ENCODE measurements at places on chromosomes 4 and X. TPM values are rescaled to one million over a fixed set of nuclear protein-coding genes. Genes with fewer than 3 reads are reported as not detected.

DNA sequence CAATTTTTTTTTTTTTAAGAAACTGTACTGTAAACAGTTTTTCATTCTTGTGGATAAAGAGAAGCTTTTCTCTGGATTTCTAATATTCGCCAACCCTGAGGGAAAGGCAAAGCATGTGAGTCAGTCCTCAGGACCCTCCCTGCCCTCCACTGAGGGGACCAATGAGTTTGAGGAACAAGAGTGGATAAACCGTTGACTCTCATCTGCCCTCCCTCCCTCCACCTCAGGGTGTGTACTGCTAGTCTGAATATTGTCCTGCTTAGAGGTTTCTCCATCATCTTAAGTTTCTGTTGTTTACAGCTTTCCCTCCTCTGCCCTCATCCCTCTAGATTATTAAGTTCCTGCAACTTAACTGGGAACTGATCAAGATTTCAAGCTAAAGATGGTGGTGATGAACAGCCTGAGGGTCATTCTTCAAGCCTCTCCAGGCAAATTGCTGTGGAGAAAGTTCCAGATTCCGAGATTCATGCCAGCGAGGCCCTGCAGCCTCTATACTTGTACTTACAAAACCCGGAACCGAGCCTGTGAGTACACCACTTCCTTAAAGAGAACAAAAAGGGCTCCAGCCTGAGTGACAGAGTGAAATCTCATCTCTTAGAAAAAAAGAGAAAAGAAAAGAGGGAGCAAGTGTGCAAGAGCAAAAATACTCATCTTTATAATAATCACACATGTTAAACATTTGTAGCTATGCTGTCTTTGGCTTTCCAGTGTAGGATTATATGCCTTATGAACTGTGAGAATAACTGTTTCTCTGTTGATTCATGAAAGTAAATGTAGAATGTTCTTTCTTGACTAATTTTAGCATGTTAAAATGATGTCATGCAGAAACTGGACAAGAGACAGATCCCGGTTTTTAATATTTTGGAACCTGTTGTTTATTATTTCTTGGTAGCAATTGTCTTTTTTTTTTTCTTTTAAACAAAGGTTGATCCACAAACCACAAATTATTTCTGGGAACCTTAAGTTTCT lies 11.9 kb downstream of the CA5B start:
- no peak for DNase-seq

- no peak for DNase-seq
These were observed 2.3 kb downstream of the FRMPD3 start for GRCh38 chrX:107451731-107452130.

SOD3 gene
- total RNA-seq: not detected

DNA sequence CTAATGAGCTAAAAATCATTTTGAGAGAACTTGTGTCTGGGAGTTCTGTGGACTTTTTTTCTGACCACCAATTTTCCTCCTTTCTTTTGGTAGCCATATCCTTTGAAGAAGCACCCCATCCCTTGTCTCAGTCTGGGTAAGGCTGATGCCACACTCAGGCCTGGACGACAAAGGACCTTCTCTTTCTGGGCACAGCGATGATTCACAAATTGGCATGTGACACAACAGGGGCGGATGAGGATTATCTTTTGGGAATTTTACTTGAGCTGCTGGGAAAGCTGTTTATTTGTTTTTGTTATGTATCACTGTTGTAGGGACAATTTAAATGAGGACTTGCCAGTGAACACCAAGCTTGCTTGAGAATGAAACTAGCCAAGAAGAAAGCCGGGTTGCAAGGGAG lies 233.4 kb upstream of the HAND2 start:
- DNase-seq: no peak

DNA sequence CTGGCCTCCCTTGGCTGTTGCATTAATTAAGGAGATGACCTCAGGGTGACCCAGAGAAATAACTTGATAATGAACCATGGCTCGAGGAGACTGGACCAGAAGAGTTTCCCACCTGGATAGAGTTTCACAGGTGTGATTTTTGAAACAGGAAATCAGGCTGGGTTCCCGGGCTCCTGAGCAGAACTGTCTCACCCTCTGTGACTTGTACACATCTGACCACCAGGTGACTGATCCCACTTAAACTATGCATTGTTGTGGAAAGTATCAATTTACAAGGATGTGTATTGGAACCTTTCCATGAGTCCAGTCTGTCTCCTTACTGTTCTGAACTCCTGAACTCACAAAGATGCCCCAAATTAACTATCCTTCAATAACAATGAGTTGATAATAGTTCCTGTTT lies 220.3 kb downstream of the PTTG2 start:
- DNase-seq: no peak

DNA sequence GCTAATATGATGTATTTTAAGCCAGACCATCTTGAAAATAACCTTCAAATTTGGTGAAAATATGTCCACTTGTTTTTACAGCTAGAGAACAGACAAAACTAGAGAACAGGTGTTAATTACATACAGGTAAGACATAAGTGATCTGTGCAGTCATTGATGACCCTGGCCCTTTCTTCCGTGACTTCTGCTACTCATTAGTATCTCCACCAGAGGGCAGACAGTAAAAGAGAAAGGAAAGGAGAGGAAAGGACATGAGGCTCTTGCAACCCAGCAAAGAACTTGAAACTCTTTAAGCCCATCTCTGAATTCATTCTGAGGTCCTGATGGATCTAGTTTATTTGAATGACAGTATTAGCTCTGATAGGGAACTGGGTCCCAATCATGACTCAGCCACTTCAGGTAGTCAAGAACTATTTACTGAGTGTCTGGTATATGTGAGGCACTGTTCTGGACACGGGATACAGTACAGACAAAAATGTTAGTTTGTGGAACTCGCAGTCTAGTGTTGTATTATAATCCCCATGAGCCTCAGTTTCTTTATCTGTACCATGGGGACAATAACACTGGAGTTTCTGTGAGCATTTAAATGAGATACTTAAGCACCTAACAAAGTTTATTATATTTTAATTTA lies 121.0 kb upstream of the TEX13D start:
- DNase-seq: peak; percentile 51

DNA sequence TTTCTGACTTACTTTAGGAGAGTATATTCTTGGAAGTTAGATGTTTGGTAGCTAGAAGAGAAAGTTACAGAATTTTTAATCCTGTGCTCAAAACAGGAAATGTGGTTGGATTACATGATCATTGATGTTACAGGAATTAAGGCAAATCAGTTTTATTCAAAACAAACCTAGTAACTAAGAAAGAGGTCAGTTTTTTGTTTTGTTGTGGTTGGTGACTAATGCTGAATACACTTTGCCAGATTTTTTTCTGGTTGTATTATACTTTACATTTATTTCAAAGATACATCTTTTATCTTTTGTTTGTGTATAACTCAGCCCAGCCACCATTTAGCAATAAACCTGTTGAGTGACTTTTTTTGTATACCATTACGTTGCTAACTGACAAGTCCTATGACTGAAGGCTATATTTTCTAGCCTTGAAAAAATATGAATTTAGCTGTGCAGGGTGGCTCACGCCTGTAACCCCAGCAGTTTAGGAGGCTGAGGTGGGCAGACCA lies 116.7 kb downstream of the KLHL8 start:
- peak; percentile 64 for DNase-seq

- no peak for DNase-seq
These were observed 11.8 kb upstream of the TIMM8A start for GRCh38 chrX:101360390-101360789.

- peak; percentile 65 for DNase-seq
These were observed 139.9 kb downstream of the NDST3 start for GRCh38 chr4:118173956-118174725.

- DNase-seq: no peak
These were observed 19.1 kb upstream of the CXCL6 start for GRCh38 chr4:73817341-73817740.

GRCh38 chr4:38686682-38687081 lies 22.7 kb downstream of the KLF3 start:
- no peak for DNase-seq

DNA sequence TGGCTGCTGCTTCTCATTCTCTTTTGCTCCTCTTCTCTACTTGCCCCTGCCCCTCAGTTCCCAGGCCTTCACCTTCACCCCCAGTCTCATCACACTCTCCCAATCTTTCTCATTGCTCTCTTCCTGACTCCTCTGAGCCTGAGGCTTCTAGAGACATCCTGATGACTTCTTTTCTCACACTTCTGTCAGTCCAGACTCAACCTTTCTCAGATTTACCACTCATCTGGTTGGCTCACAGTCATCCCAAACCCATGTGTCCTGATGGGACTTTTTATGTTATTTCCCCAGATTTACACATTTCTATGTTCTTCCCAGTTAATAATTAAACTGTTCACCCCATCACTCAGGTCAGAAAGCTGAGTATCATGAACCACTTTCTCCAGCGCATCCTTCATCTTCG lies 68.0 kb downstream of the TMA16 start:
- no peak for DNase-seq

DNA sequence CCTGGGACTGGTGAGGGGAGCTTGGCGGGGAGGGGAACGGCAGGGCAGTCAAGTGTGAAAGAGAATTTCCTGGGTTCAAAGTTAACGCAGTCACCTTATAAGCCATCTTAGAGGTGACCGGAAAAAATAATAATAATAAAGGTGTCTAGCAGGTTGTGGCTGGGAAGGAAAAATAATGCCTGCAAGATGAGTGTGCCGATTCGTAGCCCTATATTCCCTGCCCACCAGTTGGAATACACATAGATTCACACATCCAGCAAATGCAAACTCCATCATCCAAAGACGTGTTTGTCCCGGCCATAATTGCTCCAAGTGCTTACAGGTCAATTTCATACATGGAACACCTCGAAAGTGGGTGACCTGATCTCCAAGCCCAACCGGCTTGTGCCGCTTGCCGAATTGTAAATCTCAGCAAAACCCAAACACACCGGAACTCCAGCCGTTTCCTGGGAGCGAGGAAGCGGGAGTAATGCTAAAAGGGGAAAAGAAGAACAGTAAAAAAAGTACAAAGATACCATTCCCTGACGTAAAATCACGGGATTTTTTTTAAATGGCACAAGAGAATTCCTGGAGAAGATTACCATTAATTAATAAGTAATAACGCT lies 1.3 kb upstream of the FAT1 start:
- DNase-seq: peak; percentile 57

DNA sequence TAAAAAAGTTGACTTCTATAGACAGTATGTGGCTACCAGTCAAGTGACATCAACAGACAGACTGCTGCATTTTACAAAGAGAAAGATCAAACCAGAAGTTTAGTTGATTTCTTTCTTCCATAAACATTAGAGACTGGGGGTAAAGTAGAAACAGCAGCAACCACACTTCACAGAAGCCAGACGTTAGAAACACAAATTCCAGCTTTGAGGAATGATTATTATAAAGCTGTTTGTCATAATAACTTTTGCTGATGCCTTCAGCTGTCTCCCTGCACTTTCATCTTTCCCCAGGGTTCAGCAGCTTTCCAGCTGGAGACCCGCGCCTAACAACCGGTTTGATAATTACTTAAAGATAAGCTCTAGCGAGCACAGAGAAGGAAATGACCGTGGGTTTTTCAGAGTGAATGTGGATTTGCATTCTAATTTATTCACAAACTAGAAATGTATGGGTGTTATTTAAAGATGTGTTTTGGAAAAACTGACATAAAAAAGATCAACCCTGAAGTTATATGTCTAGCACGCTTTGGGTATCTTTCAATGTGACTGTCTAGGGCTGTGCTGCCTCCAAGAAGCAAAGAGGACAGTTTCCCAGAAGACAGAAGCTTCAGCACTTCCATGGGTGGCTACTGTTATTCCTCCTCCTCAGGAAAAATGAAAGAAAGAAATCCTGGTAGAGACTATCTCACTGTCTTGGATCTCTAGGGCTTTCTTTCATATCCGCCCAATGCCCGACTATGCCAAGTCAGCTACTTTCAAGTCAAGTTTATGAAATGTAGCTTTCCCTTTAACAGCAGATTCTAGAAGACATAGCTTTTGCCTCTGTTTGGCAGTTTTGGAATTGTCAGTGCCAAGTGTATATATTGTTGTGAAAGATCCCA lies 15.0 kb upstream of the ENAM start:
- no peak for DNase-seq

- no peak for DNase-seq
These were observed 82.1 kb downstream of the PPP3CA start for GRCh38 chr4:101264993-101265815.

- no peak for DNase-seq
These were observed 7.9 kb downstream of the PPP1R3F start for GRCh38 chrX:49277535-49277830.

- no peak for DNase-seq
These were observed 102.8 kb downstream of the CRLF2 start for GRCh38 chrX:1109580-1110119.

GAGE12H gene
- not detected for total RNA-seq

DNA sequence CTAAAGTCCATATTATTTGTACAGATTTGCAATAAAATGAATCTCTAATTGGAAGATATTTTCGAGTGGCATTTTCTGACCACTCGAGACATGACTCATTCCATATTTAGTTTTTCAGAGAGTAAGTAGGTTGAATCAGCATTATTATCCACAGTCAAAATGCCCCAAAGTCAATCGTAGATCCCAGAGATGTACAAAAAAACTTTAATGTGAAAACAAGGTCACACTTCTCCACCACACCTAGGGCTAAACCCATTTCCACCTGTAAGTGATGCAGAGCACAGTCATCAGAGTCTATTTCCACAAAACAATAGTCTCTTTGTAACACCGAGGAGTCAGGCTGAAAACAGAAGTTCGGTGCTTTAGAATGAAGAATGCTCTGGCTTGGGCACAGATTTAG lies 117.1 kb upstream of the TENM3 start:
- no peak for DNase-seq

GPR119 gene
- total RNA-seq: not detected

- DNase-seq: peak; percentile 49
These were observed 78.6 kb upstream of the FAM9A start for GRCh38 chrX:8879750-8880149.

S100P gene
- total RNA-seq: 55.6 TPM

DNA sequence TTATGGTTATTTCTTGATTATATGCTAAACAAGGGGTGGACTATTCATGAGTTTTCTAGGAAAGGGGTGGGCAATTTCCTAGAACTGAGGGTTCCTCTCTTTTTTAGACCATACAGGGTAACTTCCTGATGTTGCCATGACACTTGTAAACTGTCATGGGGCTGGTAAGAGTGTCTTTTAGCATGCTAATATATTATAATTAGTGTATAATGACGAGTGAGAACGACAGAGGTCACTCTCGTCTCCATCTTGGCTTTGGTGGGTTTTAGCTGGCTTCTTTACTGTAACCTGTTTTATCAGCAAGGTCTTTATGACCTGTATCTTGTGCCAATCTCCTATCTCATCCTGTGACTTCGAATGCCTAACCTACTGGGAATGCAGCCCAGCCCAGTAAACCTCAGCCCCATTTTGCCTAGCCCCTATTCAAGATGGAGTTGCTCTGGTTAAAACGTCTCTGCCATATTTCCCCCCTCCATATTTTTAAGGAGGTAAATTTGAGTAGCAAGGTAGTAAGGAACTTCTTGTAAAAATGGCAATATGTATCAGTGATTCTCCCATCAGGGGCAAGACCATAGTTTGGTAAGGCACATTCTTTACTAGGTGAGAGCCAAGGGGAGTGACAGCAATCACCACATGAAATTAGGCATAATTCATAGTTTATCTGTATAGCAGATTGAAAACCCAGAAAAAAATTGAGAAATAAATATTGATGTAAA lies 2.6 kb downstream of the CXCL2 start:
- DNase-seq: peak; percentile 40

TBC1D9 gene
- total RNA-seq: 17.4 TPM

RTL3 gene
- total RNA-seq: not detected

- DNase-seq: no peak
These were observed 5.4 kb downstream of the MEPE start for GRCh38 chr4:87838205-87838604.

GRCh38 chr4:7557456-7557855 lies 122.7 kb upstream of the PSAPL1 start:
- DNase-seq: peak; percentile 50
